ENCODE measurements at places on chromosomes 2 and 18.

DNA sequence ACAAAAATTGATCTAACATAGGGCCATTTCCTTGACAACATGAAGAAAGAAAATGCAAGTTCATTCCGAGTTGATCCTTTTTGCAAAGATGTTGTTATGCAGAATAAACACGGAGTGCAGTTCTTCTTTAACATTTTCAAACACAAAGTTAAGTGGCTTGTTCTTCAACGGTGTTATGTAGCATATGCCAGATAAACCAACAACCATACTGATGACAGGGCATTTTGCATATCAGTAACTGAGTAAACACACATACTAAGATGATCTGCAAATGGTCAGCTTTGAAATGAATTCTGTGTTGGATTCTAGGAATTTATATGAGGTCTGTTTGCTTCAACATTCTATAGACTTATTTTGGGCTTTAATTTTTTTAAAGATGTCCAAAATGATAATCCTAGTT lies 266.4 kb downstream of the GPD2 start:
- no peak for DNase-seq

DNA sequence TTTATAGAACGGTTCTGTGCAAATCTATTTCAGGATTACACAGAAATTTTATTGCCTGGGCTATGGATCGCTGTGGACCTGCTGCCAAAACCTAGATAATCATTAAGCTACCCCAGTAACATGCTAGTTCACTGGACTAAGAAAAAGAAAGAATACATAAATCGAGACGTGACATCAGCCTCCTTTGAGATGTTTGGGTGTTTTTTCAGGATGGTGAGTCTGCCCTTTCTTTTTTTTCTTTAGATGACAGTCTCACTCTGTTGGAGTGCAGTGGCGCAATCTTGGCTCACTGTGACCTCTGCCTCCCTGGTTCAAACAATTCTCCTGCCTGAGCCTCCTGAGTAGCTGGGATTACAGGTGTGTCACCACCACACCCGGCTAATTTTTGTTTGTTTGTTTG lies 52.0 kb downstream of the FHOD3 start:
- DNase-seq: no peak

DNA sequence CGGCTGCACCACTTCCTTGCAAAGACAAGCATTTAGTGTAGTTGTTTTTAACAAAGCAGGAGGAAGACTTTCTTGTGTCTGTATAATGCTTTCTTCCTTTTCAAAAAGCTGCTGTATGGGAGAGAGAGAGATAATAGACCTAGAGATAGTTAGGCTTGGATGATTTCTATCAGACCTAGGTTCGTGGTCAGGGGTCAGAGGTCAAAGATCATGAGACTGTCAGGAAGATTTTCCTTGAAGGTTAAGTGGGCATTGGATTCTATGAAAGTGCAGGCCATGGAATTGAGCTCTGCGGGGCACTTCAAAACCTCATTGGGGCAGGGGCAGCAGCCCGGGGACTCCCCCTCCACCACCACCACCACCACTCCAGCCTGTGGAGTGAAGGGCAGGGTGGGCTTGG lies 164.6 kb downstream of the CTIF start:
- no peak for DNase-seq

GRCh38 chr2:240789051-240789453 lies 31.0 kb downstream of the KIF1A start:
- no peak for DNase-seq

GRCh38 chr2:222756951-222757650 lies 85.6 kb downstream of the MOGAT1 start:
- peak; percentile 49 for DNase-seq

- no peak for DNase-seq
Observed at GRCh38 chr2:36074008-36074407, 281.6 kb upstream of the CRIM1 start.

DNA sequence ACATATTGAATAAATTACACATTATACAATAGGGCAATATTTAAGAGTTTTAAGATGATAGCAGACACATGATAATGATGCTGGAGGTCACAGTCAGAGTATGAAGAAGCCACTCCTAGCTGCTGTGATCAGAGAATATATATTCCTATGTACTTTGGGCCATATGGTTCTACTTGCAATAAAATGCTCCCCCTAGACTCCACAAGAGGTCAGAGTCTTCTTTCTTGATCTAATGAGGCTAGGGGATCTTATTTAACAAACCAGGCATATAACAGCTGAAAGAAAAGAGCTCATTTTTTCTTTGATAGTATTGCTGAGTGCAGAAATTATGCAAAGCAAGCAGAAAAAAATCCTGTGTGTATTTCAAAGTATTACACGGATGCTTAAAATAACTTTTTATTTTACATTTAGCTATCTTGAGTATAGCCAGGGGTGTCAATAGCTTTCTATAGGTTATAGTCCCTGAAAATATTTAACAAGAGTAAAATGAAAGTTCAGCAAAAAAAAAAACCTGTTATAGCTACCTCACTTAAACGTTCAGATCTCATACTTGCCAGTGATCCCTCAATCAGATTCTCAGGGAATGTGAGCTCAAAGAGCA lies 748.7 kb upstream of the CHAC2 start:
- DNase-seq: peak; percentile 34

DNA sequence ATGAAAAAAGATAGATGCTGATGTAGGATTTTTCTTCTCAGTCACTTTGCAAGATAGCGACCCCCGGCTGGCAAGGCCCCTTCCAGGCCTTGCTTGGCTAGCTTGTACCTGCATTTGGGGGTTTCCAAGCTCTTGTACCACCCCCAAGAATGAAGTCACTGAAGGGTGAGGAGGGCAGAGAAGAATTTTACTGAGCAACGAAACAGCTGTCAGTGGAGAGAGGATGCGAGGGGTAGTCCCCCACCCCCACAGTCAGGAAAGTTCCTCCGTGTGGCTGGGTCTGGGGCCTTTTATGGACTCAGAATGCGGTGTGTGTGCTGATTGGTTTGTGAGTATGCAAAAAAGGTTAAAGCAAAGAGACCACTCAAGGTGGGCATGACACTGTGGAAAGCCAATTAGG lies 382.0 kb downstream of the GPD2 start:
- DNase-seq: no peak

Data from SW 1271 (cell line).